ENCODE measurements at places on chromosomes 12 and 14. TPM values are rescaled to one million over a fixed set of nuclear protein-coding genes. Genes with fewer than 3 reads are reported as not detected.

- no peak for DNase-seq
Measured at GRCh38 chr12:14390870-14391530, 25.5 kb downstream of the ATF7IP start.

DNA sequence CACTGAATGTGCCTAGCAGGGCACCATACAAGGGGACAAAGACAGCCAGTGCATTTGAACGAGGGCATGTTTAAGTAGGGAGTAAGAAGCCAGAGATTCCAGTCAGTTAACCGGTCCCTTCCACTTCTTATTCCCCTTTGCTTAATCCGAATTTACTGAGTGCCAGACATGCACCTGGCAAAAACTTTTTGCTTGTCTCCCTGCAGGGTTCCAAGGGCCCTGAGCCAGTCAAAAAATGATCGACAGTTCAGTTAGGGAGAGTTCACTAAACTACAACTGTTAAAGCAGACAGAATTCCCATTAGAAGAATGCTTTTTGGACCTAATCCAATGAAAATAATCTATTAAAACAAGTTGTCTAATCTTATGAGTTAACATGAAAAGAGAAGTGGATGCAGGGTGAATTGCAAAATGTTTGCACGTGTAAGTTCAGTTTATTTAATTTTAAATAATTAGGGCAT is 193.8 kb downstream of the TMTC2 start:
- DNase-seq = no peak

DNA sequence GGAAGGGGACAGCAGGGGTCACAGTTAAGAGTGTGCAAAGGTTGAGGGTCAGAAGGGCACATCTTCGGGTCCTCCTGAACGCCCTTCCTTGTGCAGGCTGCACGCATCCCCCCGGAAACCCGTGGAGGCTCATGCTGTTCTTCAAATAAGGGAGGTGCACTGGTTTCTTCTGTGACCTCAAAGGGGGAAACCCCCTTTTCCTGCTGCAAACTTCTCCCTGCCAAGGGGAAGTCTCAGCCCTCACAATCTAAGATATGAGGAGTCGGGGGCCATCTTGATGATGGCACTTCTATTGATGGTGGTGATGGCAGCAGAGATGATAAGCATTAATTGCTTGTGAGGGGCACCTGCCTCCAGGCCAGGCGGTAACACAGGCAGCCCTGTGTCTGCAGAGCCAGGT is 40.0 kb downstream of the ISCA2 start:
- no peak for DNase-seq

GRCh38 chr12:122052285-122052684 is 26.3 kb upstream of the MLXIP start:
- no peak for DNase-seq

DNA sequence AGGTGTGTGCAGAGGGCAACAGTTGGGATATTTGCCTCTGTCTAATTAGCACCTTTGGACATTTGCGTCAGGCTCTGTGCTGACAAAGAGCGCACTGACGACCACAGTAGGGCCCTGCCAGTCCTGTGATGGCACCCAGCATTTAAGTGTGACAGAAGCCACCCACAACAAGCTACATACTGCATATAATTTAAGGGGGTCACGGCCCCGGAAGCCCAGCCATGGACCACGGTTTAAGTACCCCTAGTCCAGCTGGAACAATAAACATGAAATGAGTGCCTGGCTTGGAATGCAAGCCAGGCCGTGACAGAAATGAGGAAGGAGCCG is 16.8 kb upstream of the DYNC1H1 start:
- DNase-seq = no peak

GRCh38 chr14:103816991-103817390 is 30.4 kb downstream of the PPP1R13B start:
- no peak for DNase-seq

- no peak for DNase-seq
Measured at GRCh38 chr14:90547250-90547649, 150.4 kb downstream of the CALM1 start.

C12orf42 gene
- polyA plus RNA-seq = not detected

SCN8A gene
- polyA plus RNA-seq = 1.6 TPM

FERMT2 gene
- polyA plus RNA-seq = 162 TPM

Data from renal pelvis (tissue), 12 donors.